ENCODE measurements at places on chromosomes 16 and 17. TPM values are rescaled to one million over a fixed set of nuclear protein-coding genes. Genes with fewer than 3 reads are reported as not detected.

DNA sequence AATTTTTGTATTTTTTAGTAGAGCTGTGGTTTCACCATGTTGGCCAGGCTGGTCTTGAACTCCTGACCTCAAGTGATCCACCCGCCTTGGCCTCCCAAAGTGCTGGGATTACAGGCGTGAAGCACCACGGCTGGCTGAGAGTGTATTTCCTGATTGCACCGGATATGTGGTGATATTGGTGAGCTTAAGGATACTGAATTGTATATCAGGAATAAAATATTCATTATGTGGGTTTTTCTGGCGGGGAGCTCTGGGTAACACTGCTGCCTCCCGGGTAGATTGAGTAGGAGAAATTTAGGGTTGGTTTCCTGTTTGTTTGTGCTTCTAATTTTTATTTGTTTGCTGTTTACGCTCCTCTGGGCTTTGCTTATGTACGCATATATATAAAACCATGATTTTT, 7.7 kb upstream of the TMEM98 start:
- no peak for DNase-seq

Gene NPIPA5
- 14.8 TPM for total RNA-seq

- no peak for DNase-seq
Measured at GRCh38 chr16:4648917-4649316, 24.3 kb downstream of the MGRN1 start.

DNA sequence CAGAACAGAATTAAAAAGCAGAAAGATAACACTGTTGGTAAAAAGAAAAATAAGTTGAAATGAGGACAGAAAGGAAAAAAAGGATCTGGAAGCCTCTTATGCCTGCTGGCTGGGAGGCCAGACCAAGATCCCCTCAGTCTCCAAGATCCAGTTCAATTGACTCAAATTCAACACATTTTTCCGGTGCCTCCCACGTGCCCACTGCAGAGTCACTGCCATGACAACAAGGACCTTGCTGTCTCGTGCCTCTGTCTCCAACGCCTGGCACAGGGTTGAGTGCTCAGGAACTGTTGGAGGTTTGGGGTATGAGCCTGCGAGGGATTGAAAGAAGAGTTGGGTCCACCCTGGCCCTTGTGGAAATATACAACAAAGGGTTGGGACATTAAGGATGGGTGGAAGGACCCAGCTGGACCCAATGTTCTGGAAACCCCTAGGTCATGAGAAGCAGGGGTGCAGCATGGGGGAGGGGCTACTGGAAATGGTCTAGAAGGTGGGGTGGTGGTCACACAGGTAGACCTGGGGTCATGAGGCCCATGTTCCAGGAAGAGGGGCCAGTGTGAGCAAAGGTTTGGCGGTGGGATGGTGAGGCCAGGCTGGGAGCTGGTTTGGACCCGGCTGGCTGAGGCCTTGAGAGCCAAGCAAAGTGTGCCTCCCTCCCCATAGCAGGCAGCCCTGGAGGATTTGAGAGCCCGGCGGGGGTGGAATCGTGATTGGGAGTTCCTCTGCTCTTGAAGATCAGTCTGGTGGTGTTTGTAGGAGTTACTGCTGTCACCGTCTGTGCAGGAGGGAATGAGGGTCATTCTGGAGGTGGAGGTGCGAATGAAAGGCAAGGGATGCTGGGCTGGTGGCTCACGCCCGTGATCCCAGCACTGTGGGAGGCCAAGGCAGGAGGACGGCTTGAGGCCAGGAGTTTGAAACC, 1.3 kb downstream of the IL34 start:
- peak; percentile 70 for DNase-seq

- no peak for DNase-seq
Measured at GRCh38 chr17:61684818-61685217, 93.8 kb upstream of the NACA2 start.

DNA sequence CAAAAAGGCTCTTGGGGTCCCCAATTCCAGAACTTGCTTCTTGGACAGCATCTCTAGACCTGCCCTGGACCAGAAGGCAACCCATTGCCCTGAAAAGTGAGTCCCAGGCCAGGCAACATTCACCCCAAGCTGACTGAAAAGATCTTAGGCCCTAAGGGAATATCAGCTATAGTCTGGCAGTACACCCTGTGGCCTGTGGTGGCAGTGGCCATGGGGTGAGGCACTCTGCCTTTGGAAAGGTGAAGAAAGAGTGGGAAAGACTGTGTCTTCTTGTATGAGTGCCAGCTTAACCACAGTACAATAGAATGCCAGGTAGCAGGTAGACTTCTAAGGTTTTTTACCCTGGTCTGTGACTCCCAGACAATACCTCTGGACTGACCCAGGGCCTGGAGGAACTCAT, 564.5 kb downstream of the CDH8 start:
- DNase-seq = no peak

Gene HCRT
- total RNA-seq = not detected

- DNase-seq = no peak
Measured at GRCh38 chr16:21656795-21657768, 4.7 kb upstream of the IGSF6 start.

Gene NR1D1
- total RNA-seq = 53.6 TPM

Gene CDRT4
- total RNA-seq = 16.3 TPM

DNA sequence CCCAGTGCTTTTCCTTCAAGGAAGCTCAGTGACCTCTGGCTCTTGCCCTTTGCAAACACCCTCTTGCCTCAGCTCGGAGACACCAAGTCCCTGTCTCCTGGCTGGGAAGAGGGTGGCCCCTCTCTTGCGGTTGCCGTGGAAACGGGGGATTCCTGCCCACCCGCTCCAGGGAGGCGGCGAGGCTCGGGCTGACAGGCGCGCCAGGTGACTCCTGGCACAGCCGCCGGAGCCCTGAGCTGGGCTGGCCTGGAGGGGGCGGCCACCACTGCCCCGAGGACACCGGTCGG, 71.4 kb downstream of the ABR start:
- no peak for DNase-seq

GRCh38 chr17:81566461-81567126, 14.4 kb upstream of the FAAP100 start:
- peak; percentile 86 for DNase-seq

Gene NDRG4
- total RNA-seq = 8.4 TPM

DNA sequence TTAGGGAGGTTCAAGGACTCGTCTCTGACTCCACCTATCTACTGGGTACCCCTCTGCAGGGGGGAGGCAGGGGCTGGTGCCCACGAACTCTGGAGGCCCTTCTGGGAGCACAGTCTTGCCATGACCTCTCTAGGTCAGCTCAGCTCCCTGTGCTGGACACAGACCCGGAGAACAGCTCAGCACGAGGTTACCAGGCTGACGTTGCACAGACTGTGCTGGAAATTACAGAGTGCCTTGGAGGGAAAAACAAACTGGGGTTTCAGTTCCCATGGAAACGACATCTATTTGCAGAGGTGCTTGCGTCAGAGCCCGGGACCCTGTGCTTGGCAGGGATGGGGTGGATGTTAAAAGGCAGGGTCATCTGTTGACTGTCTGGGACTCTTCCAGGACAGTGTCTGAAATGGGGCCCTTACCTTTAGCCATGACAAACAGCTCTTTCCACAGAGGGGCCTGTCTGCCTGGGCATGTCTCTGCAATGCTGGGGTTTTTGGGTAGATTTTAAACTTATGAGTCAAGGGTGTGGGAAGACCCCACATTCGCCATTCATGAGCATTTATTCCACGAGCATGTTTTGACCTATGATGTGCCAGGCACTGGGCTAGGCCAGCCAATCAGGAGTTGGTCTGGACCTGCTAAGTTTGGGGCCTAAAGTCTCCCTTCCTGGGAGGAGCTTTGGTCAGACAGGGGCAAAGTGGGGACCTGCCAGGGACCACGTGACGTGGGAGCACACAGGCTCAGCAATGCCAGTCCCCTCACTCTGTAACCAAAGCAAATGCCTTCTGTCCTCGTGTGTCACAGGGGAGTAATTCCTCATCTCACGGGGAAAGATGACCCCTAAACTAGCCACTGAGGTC, 22.5 kb downstream of the CCR7 start:
- peak; percentile 91 for DNase-seq

Gene GJD3
- 1.8 TPM for total RNA-seq

DNA sequence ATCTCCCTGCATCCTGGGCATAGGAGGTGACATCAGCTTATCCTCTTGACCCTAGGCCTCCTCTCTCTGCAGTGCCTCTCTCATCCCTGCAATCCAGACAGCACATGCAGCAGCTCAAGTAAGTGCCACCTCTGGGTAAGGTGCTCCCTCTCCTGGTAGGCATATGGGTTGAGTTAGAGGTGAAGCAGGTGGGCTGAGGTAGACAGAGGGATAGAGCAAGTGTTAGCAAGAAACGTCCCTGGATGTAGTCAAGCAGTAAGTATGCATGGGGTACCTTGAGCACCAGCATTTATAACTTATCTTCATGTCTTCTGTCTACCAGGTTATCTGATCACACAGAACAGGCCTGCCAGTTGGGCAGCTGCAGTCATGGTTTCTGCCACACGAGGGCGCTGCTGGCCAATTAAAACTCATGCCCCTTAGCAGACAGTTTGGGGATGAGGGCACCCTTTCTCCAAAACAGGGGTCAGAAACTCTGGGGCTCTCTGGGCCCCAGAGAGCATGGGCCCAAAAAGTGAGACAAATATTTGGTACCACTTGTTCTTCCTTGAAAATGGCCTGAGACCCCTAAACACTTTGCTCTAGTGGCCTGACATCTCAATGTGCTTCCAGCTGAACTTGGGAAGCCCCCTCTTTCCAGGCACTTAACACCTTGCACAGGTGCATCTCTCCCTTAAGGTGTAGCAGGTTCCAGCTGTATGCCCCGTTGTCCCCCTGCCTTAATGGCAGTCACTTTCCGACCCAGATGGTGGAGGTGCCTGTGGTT, 59.8 kb downstream of the NEUROD2 start:
- DNase-seq = peak; percentile 89

GRCh38 chr17:40151414-40151963, 11.2 kb downstream of the CASC3 start:
- DNase-seq = no peak

DNA sequence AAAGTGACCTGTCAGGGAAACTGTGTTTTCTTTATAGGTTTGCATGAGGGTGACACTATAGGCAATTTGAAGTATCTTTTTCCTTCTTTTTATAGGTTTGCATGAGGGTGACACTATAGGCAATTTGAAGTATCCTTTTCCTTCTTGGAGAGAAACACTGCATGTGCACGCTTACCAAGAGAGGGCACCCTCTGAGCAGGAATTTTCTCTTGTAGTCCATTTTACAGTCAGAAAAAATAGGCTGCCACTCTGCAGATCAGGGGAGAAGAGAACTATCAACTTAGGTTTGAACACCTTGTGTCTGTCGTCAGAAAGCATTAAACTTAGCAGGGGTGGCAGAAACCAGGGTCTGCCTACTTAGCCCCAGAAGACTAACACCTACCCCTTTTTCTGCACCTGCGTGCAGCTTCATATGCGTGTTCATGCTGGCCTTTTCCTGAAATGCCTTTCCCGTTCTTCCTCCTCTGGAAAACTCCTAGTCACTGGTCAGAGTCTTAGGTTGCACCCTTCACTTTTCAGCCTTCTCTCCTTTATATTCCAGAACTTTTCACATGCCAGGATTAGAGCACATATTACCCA, 16.4 kb upstream of the SMIM36 start:
- no peak for DNase-seq

Gene MVD
- total RNA-seq = 26.6 TPM

GRCh38 chr16:79561729-79562128, 38.8 kb downstream of the MAF start:
- DNase-seq = no peak

GRCh38 chr17:38703742-38704605, 1.1 kb upstream of the MLLT6 start:
- peak; percentile 83 for DNase-seq

Gene TLCD3A
- 11.1 TPM for total RNA-seq

DNA sequence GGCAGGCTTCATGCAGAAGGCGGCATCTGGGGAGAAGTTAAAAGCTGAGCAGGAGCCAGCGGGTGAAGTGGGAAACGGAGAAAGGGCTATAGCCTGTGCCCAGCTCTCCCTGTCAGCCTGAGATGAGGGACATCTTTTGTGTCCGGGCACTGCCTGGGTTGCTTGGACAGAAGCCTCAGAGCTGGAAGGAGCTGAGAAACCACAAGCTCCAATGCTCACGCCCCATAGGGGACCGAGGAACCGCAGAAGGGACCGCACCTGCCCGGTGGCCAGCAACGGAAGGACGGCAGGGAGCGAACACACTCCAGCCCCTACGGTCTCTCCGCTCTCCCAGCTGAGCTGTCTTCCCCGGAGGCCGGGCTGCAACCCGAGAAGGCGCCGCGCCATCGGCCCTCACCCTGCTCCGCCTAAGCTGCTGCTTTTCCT, 175.8 kb downstream of the NPIPB11 start:
- DNase-seq = peak; percentile 67

DNA sequence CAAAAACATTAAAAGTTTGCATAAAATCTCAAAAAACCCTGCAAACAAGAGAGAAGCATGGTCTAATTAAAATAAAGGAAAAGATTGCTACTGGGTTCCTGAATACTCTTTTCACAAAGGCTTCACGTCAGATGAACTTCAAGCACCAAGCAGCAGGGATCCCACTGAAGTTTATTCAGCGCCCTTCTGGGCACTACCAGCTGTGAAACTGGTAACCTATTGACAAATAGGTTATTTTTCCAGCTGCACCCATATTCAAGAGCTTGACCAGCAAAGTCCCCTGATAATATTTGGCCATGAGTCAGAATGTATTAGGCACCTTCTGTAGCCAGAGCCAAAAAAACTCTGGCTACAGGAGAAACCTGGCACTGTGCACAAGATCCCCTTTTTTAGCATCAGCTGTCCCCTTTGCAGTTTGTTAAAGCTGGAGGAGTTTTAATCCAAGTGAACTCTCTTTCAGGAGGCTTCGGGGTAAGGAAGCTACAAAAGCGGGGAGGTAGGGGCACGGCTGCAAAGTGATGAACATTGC, 60.3 kb downstream of the GRIN2A start:
- no peak for DNase-seq

Gene USH1G
- total RNA-seq = not detected

- DNase-seq = no peak
Measured at GRCh38 chr16:84548971-84549844, 44.7 kb upstream of the MEAK7 start.

GRCh38 chr17:76122431-76123190, 18.4 kb downstream of the FOXJ1 start:
- DNase-seq = no peak

GRCh38 chr17:56982312-56982711, 4.4 kb downstream of the SCPEP1 start:
- DNase-seq = no peak

- DNase-seq = peak; percentile 84
Measured at GRCh38 chr16:2776500-2777139, 460 bp downstream of the ELOB start.

DNA sequence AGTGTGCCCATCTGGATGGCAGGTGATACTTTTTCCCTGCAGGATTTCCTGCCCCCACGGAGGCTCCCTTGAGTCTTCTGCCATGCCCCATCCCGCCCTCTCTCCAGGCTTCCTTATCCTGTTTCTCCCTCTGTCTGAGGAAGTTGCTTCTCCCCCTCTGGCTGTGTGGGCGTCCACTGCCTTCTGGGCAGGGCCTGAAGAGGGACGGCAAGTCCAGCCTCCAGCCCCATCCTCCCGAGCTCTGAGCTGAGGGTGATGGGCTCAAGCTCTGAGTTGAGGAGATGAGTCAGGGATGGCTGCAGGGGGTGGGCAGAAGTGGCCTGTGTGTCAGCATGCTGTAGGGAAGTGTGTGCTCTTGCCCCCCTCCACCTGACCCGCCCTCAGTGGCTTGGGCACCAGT, 14.2 kb upstream of the RAP1GAP2 start:
- DNase-seq = no peak

Gene HOXB2
- total RNA-seq = 25.4 TPM

All from aorta (tissue), 5 donors.